ENCODE measurements at places on chromosomes 16 and 17. TPM values are rescaled to one million over a fixed set of nuclear protein-coding genes. Genes with fewer than 3 reads are reported as not detected.

The RBL2 gene
- total RNA-seq: 26.6 TPM

GRCh38 chr16:20026361-20027072, 47.2 kb downstream of the GPR139 start:
- no peak for DNase-seq

GRCh38 chr17:74733365-74734122, 3.5 kb upstream of the RAB37 start:
- DNase-seq: no peak

The DNAH17 gene
- 0.05 TPM for total RNA-seq

The SDR42E1 gene
- total RNA-seq: 5.7 TPM

- no peak for DNase-seq
Measured at GRCh38 chr16:7602291-7602950, 269.8 kb downstream of the RBFOX1 start.

GRCh38 chr16:72371307-72372086, 199.5 kb upstream of the PMFBP1 start:
- no peak for DNase-seq

DNA sequence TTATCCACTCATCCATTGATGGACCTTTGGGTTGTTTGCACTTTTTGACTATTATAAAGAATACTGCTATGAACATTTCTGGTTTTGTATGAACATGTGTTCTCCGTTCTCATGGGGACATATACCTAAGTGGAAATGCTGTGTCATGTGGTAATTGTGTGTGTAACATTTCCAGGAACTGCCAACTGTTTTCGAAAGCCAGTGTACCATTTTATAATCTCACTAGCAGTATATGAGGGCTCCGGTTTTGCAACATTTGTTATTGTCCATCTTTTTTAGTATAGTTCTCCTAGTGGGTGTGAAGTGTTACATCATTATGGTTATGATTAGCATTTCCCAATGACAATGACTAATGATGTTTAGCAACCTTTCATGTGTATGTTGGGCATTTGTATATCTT, 5.1 kb upstream of the TRIM25 start:
- DNase-seq: no peak

DNA sequence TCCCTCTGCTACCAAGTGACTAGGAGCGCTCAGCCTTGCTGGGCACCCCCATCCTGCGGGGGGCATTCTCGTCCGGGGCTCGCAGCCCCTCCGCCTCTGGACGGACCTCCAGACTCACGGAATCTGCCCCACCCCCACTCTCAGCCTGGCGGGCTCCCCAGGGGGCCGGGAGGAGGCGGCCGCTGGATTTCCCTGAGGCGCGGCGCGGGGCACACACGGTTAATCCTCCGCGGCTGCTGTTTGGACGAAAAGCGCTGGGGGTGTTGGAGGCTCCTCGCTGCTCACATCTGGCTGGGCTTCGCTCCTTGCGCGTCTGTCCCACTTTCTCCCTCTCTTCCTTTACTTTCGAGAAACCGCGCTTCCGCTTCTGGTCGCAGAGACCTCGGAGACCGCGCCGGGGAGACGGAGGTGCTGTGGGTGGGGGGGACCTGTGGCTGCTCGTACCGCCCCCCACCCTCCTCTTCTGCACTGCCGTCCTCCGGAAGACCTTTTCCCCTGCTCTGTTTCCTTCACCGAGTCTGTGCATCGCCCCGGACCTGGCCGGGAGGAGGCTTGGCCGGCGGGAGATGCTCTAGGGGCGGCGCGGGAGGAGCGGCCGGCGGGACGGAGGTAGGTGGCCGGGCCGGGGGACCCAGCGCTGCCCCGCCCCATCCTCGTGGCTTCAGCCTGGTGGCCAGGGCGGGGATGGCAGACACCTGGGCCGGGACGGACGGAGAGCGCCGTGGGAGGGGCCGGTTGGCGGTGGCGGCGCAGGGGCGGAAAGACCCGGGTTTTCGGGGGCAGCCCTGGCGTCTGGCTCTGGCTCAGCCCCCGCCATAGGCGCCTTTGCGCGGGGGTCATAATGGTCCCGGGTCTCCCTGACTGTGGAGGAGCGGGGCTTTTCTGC, at the start of gene C1QTNF1:
TSS of gene C1QTNF1 (plus strand) at position 284 of the 886 bp plus-strand sequence. CDS start 19,800 bp downstream, outside the sequence.
- DNase-seq: no peak

The HOXB9 gene
- total RNA-seq: 1.4 TPM

GRCh38 chr16:1343428-1344242, 8.0 kb downstream of the TSR3 start:
- no peak for DNase-seq

The MMP28 gene
- total RNA-seq: 0.23 TPM

- DNase-seq: no peak
Measured at GRCh38 chr17:6475411-6475810, 31.2 kb downstream of the PIMREG start.

GRCh38 chr17:80319262-80319998, 58.8 kb downstream of the RNF213 start:
- no peak for DNase-seq

The MKS1 gene
- 20.0 TPM for total RNA-seq

The RAB26 gene
- not detected for total RNA-seq

DNA sequence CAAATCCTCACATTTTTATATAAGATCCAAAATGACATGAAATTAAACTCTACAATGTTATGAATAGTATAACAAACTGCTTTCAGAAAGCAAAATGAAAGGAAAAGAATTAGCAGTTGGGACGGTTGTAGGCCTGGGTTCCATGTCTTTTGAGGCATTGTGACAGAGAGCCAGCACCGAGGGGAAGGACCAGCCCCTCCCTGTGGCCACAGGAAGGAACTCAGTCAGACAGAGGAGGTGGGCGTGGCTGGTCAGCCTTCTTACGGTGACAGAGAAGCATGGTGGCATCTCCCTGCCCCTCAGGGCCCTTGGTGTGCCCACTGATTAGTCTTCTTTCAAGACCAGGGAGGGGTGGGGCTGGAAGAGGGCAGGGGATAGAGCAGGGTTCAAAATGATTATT, 5.7 kb downstream of the ZNF319 start:
- DNase-seq: peak; percentile 22

The CLDN6 gene
- 0.22 TPM for total RNA-seq

DNA sequence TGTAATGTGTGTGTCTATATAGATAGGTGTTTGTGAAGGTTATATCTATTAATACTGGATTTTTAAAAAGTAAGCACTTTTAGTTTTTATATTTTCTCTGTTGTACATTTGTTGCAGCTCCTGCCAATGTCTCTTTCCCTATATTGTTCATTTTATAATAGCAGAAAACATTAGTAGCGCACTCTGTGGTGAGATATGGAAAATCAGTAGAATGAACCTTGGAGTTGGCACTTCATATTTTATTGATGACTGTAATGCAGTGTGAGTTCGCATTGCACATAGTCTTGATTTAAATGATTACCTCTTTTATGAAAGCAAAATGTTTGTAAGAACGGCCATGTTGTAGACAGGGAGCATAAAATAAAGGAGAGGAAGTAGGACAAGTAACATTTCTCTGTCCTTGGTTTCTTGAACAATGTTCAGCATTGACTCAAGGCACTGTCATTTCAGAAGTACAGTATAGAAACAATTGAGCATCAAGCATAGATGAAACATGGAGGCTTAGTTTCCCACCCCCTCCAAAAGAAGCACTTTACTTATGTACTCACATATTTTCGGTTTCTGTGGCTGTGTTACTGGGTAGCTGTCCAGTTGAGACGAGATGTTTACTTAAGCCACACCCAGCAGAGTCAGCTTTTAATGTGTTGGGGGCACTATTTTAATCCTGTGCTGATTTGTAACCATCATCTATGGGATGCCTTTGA, 74.0 kb downstream of the TANC2 start:
- no peak for DNase-seq

DNA sequence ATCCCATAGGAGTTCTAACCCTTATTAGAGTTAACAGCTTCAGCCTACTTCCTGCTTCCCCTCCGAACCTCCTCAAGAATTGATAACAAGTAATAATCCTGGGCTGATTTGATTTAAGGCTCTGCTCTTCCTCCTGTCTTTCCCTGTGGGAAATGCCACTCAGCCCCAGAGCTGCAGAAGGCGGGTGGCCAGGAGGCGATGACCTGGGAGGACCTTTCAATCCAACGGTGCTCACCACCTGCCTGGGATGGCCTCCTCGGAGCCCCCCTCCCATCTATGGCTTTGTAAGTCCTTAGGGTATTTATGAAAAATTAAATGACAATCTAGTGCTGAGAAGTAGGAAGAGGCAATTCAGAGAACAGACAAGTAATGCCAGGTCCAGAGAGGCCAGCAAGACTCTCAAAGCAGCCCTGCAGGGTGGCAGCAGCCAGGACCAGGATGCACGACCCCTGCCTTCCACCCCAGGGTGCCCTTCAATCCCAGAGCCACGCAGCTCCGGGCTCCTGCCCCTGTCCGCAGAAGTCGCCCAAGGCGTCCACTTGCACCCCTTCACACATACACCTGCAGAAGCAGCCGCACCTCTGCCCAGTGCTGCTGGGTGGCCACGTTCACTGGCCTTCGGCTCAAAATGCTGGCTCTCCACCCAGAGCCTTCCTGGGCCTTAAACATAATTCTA, 34.3 kb downstream of the ABR start:
- no peak for DNase-seq

GRCh38 chr16:85512808-85513115, 100.4 kb upstream of the GSE1 start:
- DNase-seq: no peak

GRCh38 chr16:79537584-79537983, 63.0 kb downstream of the MAF start:
- DNase-seq: no peak

GRCh38 chr16:68086336-68086841, 1.2 kb downstream of the NFATC3 start:
- DNase-seq: no peak

- no peak for DNase-seq
Measured at GRCh38 chr17:15086776-15087295, 178.3 kb downstream of the PMP22 start.

Measured in activated T-cell treated with anti-CD3 and anti-CD28 coated beads, Interleukin-2, amount 50 U/mL, for 4 hours (primary cell).